ENCODE measurements at places on chromosomes 2 and 18.

GRCh38 chr2:29527947-29528346, 393.4 kb downstream of the ALK start:
- DNase-seq, result no peak

DNA sequence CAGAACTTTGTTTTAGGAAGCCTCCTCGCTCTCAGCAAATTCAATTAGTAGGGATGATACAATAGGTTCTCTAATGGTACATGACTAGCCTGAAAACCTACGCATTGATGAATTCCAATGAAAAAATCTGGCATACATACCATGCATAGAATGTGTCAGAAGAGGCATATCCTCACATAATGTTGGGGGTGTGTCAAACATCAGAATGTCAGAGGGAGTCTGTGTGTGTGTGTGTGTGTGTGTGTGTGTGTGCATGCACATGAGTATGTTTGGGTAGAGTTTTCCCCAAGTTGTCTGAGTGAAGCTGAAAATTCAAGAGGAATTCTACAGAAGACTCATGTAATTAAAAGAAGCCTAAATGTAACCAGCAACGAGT, 78.5 kb downstream of the FIGN start:
- no peak for DNase-seq

GRCh38 chr2:62447411-62447810, 58.6 kb downstream of the TMEM17 start:
- DNase-seq, result no peak

DNA sequence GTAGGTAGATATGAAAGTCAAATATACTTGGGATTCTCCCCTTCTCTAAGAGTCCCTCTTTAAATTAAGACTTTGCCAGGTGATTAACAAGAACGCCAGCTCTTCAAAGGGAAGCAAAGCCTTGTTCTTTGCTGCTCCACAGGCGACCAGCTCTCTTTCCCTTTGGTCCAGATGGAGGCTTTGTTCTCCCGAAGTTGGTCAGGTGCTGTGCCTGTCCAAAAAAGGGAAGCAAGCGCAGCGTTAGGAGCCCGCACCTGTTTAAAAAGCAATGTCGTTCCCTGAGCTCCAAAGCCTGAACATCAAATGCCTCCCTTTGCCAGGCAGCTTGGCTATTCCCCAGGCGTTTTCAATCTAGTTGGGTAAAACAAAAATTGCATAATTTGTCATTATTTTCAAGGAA, 1913.1 kb upstream of the PIK3C3 start:
- no peak for DNase-seq

GRCh38 chr2:105789745-105790460, 45.2 kb downstream of the NCK2 start:
- DNase-seq, result peak; percentile 26

- no peak for DNase-seq
Measured at GRCh38 chr18:25166113-25166512, 185.9 kb downstream of the ZNF521 start.

DNA sequence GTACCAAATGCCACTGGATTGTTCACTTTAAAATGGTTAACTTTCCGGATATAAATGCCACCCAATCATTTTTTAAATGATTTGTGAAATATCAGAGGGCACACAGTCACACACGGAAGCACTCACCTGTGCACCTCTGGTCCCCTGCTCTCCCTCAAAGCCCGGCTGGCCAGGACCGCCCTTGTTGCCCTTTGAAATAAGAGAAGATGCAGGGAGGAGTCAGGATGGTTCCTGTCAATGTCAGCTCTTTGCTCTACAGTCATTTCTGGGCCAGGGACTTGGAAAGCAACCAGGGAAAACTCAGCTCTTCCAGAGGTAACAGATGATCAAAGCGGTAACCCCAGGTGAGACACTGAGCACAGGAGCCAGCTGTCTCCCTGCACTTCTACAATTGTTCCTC, 60.7 kb downstream of the COL6A3 start:
- no peak for DNase-seq

DNA sequence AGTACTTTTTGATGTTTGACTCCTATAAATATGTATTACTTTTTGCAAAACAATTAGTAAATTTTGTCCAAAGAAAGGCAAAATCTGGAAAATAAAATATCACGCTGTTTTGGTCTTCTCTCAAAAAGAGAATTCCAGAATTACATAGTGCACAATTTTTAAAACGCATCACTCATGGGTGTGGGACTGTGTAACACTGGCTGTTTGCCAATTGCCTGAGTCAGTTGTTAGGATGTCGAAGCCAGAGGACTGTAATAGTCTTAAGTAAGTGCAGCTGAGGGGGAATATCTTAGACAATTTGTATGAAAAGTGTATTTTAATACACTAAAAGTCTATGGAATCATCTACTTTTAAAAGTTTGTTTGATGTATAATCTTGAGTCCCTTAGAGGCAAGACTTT, 24.1 kb upstream of the EPHA4 start:
- DNase-seq, result no peak

DNA sequence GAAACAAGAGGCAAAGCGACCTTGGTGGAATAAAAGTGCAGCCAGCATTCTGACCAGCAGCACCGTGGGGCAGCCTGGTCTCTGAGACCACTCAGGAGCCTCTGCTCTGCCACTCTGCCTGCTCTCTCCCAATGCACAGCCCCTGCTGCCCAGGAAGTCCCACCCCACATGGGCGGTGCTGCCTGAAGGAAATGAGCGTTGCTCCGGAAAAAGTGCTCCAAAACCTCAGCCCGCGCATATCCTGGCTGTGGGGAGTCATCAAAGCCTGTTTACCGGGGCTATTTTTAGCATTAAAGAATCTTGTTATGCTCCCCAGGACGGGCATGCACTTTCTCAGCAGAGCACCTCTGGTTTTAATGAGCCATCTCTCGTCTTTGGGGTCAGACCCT, 54.5 kb downstream of the EPAS1 start:
- no peak for DNase-seq

DNA sequence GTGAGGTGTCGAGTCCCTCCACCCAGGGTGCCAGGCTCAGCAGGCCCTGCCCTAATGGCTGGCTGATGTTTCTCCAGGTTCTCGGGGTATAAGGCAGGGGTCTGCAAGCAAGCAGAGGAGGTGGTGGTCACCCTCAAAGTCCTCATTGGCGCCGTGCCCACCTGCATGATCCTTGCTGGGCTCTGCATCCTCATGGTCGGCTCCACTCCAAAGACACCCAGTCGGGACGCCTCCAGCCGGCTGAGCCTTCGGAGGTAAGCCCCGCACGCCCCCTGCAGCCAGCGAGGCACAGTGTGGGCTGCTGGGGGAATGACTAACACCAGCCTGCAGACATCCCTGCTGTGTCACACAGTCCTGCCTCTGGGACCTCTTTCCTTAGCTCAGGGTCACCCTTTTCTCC, 14.1 kb downstream of the MFSD2B start:
- no peak for DNase-seq

GRCh38 chr2:128801576-128801975, 482.9 kb upstream of the HS6ST1 start:
- no peak for DNase-seq

- DNase-seq, result no peak
Measured at GRCh38 chr2:62412347-62412742, 93.7 kb downstream of the TMEM17 start.

DNA sequence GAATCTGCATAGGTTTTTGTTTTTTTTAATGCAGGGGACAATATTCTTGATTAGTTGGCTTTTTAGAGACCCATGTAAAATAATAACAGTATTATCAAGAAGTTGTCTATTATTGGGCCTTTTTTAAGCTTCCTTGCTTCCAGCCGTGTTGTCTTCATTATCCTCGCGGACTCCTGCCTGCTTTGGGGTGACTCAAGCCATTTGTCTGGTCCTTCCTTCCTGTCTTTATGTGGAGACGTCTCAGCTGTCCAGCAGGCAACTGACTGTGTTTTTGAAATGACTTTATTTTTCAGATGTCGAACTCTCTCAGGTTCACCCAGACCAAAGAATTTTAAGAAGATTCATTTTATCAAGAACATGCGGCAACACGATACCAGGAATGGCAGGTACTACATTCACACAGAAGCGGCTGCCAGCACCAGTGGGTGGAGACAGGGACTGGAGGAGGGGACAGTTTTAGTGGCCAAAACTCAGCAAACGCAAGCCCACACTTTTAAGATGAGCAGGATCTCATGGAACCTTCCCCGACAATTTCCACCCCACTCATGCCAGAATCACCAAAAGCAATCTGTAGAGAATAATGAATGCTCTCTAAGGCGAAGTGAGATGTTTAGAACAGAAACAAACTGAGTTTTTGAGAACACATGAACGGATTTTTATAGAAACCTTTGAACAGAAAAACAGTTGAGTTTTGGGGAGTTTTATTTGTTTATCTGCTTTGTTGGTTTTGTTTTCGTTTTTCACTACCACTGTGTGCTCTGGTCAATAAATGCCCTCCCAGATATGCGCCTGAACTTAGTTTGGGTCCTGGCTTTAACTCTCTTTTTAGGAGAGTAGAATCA, 59.1 kb downstream of the CABLES1 start:
- DNase-seq, result no peak

- no peak for DNase-seq
Measured at GRCh38 chr2:27887830-27888229, 2.4 kb downstream of the RBKS start.

GRCh38 chr2:177355874-177356273, 36.7 kb upstream of the AGPS start:
- DNase-seq, result no peak

DNA sequence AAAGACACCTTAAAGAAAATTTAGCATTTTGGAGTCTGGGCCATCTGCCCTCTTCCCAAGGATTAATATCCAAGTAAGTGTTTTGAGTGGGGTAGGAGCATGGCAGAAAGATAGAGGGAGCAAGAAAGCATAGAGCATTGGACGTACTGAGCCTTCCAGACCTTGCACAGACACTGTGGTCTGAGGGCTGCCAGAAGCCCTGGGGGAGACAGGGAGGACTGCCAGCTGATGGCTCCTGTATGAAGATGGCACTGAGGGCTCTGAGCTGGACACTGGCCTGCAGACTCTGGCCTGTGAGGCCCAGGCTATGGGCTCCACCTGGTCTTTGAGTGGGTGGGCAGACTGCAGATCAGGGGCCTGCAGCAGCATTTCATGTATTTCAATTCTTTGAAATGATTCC, 2.9 kb upstream of the PKDCC start:
- DNase-seq, result no peak

GRCh38 chr18:70659036-70659925, 370.4 kb downstream of the SOCS6 start:
- DNase-seq, result peak; percentile 39

- no peak for DNase-seq
Measured at GRCh38 chr2:144924827-144925226, 404.9 kb upstream of the ZEB2 start.

DNA sequence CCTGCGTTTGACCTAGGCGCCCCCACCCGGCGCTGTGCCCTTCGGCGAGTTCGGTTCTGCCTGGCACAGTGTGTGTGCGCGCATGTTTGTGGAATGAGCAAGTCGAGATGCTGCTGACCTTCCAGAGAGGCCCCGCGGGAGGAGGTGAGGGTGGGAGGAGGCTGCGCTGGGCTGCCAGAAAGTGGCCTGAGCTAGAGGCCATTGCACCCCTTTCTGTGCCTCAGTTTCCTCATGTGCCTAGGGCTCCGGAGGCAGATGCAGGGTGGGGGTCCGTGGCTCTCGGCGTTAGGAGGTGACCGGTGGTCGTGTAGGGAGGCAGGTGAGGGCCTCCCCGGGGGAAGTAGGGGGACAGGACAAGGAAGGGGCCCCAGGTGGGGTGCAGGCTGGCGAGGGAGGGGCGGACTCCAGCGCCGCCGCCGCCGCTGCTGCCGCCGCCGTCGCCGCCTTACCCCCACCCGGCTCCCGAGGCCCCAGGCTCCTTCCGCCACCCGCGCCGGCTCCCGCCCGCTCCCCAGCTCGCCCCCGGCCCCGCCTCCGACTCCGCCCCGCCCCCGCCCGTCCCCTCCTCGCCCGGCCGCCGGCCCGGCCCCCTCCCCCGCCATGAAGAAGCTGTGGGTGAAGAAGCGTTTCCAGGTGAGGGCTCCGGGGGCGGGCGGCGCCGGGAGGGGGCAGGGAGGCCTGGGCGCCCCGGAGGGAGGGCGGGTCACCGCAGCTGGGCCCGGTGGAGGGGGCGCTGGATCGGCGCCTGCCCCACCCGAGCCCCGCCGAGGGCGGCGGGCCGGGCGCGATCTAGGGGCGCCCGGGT, 7.0 kb downstream of the SPEG start:
- DNase-seq, result peak; percentile 55

DNA sequence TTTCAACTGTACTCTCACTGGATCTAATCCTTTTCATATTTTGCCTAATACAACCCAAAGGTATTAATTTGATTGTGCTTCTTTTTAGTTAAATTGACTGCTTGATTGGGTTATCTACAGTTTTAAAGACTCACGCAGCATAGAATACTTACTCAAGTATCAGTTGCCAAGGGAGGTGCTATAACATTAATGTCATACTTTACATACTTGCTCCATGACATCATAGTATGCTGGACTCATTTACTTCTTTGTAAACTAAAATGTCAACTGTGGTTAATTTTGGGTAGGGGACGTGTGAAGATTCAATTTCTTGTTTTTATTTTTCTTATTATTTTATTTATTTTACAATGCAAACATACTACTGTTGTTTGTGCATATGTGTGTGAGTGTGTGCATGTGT, 716.2 kb upstream of the VRK2 start:
- no peak for DNase-seq

DNA sequence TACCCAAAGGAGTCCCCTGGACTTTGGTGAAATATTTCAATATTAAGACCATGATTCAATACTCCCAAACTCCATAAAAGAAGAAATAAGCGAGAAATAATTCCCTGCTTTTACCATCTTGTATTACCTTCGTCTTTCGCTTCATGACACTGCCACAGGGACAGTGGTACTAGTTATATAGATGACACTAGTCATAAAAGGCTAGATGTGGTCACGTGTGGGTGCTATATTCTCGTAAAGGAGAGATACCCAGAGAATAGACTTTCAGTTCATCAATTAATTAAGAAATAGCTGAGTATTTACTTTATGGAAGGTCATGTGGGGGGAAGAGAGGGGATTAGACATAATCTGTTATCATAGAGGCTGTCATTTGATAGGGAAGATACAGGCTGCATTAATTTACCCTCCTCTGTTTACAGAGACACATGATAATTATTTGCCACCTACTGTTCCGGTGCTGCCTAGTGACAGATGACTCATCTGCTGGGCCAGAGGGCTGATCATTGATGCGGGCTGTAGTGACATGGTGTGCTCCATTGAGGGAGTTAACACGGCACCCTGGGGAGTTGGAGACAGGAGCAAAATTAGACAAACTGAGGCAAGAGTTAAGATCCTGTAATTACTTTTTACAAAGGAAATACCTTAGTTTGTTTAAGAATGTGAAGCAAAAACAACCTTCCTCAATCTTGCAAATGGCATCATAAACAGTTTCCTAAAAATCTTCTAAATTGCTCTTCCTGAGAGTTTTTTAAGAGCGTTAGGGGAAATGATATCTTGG, 78.2 kb upstream of the ITGB6 start:
- DNase-seq, result no peak

All from effector CD8-positive, alpha-beta T cell (primary cell).